H1 (cell line): ENCODE measurements at places on chromosomes 2 and 18. TPM values are rescaled to one million over a fixed set of nuclear protein-coding genes. Genes with fewer than 3 reads are reported as not detected.
A peak's percentile ranks its signal among the peaks of the same experiment; 100 is the strongest.

- no peaks in the 10 kb centered on the region for H3K36me3 ChIP-seq
- H3K27me3 ChIP-seq = peaks cover under 1% of the 10 kb centered on the region
- H3K27ac ChIP-seq = no peak overlapping the region
These were observed 10.1 kb upstream of the BOK start for GRCh38 chr2:241548451-241548835.

- H3K27ac ChIP-seq = no peak overlapping the region
- H3K4me1 ChIP-seq = no peaks in the 10 kb centered on the region
- no peaks in the 10 kb centered on the region for H3K36me3 ChIP-seq
- DNase-seq = peak; percentile 33
- H3K4me3 ChIP-seq = no peak overlapping the region
These were observed 71.9 kb upstream of the KLHL29 start for GRCh38 chr2:23312996-23313606.

DNA sequence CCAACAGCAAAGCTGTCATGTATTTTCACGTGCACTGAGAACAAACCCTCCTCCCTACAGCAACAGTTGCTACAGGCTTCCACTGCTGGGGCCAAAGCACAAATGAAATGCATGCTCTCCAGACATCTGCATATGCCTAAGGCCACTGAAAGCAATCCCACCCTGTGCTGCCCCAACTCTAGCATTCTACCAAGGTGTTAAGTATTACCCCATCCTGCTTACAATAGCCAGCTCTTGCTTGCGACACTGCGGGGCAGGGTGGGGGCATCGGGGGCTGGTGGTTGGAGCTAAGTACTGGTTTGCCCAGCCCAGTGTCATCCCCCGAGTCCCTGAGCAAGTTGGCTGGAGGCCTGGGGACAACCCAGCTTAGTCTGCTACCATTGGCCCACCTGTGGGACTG lies 742.5 kb downstream of the TDRD15 start:
- H3K27ac ChIP-seq = no peak overlapping the region
- no peaks in the 10 kb centered on the region for H3K36me3 ChIP-seq
- no peak overlapping the region for H3K4me3 ChIP-seq
- no peak for DNase-seq

DNA sequence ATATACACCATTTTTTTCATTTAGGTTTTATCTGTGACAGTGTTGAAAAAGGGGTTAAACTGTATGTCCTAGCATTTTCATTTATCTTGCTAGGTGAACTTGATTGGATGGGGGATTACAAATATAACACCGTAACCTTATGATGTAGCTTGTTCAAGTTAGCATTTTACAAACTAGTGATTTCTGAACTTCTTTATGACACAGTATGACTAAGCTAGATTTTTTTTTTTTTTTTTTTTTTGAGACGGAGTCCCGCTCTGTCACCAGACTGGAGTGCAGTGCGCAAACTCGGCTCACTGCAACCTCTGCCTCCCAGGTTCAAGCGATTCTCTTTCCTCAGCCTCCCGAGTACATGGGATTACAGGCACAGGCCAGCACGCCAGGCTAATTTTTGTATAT lies 47.1 kb downstream of the KCMF1 start:
- DNase-seq = no peak
- no peaks in the 10 kb centered on the region for H3K27me3 ChIP-seq
- H3K36me3 ChIP-seq = no peaks in the 10 kb centered on the region
- H3K27ac ChIP-seq = no peak overlapping the region

DNA sequence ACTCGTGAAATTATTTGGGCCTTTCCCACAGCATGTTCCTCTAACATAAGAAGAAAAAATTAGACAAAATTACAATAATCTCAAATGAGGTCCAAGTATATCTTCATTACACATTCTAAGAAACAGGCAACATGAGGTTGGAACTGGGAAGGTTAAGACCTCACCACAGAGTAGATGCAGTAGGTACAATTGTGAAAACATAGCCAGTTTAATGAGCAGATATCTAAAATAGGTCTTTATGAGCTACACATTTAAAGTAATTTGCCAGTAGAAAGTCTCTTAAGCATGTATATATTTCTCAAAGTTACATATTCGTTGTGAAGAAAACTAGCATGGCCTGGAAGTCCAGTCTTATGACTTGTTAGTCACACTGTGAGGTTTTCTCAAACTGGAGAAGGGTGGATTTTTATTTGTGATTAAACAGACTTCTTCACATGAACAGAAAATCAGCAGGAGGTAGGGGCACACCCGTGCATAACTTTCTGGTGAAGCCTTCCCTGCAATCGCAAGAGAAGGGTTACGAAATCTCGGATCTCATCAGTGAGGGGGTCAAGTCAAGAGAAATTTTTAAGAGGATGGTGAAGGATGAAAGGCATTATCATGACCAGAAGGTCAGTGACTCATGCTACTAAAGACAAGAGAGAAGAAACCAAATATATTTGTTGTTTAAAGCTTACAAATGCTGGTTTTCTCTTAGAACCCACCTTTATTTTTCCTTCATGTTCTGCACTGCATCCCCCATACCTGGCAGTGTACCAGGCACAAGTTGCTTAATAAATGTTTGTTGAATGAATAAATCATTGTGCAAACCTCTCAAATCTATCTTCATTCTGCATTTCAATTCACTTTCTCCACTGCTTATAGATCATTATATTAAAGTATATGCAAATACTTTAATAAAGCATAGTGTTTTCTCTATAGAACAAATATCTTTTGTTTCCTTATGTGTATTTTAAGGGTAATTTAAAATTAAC lies 5.1 kb upstream of the RAB27B start:
- DNase-seq = no peak
- H3K4me1 ChIP-seq = no peaks in the 10 kb centered on the region; the same call in 1 of the 2 replicates
- no peak overlapping the region for H3K27ac ChIP-seq
- H3K27me3 ChIP-seq = no peaks in the 10 kb centered on the region; the same call in 1 of the 2 replicates
- no peak overlapping the region for H3K4me3 ChIP-seq

DNA sequence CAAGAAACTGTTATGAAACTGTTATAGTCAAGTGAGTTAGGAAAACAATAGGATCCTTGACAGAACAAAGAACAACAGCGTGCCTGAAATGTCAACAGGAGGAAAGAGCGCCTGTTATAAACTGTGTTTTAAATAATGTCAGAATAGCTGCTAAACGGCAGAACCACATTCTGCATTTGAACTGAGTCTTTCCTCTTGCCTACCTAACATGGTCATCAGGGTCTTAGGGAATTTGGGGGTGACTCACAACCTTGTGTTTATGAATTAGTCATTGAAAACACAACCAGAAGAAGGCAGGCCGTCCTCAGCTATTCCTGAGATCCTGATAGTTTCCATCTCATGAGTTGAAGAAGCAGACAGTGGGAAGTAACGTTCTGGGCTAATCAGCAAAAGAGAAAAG lies 222.0 kb upstream of the FN1 start:
- H3K36me3 ChIP-seq = no peaks in the 10 kb centered on the region
- H3K27me3 ChIP-seq = no peaks in the 10 kb centered on the region
- no peak for DNase-seq
- no peak overlapping the region for H3K27ac ChIP-seq
- no peak overlapping the region for H3K4me3 ChIP-seq
- H3K4me1 ChIP-seq = no peaks in the 10 kb centered on the region

- no peaks in the 10 kb centered on the region for H3K36me3 ChIP-seq
- H3K4me3 ChIP-seq = no peak overlapping the region
- no peaks in the 10 kb centered on the region for H3K27me3 ChIP-seq
- H3K4me1 ChIP-seq = no peaks in the 10 kb centered on the region
These were observed 156.5 kb upstream of the TPO start for GRCh38 chr2:1256632-1257324.

The PLA2R1 gene
- 0.39 and 0.65 TPM in 2 replicates for polyA plus RNA-seq

- no peaks in the 10 kb centered on the region for H3K27me3 ChIP-seq
- H3K36me3 ChIP-seq = no peaks in the 10 kb centered on the region
- no peak for DNase-seq
- H3K4me3 ChIP-seq = no peak overlapping the region
- H3K27ac ChIP-seq = no peak overlapping the region
These were observed 844.9 kb downstream of the CPS1 start for GRCh38 chr2:211401328-211401727.

The PLEK gene
- not detected in 2 replicates for polyA plus RNA-seq

GRCh38 chr18:51727780-51728179 lies 530.3 kb upstream of the MEX3C start:
- H3K27me3 ChIP-seq = no peaks in the 10 kb centered on the region
- H3K27ac ChIP-seq = no peak overlapping the region
- H3K4me3 ChIP-seq = no peak overlapping the region
- H3K36me3 ChIP-seq = no peaks in the 10 kb centered on the region
- DNase-seq = no peak

The TMEM200C gene
- polyA plus RNA-seq = 3.4 and 4.2 TPM in 2 replicates

DNA sequence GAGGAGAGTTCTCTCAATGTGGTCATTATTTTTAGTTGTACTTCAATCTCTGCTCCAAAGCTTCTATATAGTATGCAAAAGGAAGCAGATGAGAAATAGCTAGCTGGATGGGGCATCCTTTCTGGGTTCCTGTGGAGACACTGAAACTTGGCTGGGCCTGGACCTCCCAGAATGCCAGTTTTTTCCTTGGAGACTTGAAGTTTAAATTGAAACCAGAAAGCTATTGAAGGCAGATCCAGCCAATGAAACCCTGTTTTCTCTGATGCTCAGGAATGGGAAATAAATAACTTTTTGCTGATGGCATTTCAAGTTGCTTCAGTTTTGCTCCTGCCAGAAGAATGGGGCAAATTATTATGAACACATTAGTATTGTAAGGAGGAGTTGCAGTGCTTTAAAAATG lies 2.9 kb downstream of the SETBP1 start:
- H3K27ac ChIP-seq = no peak overlapping the region
- H3K27me3 ChIP-seq = peaks cover 11% of the 10 kb centered on the region
- H3K4me3 ChIP-seq = peak overlapping the region; percentile 93; the same call in 1 of the 2 replicates
- peaks cover 10% of the 10 kb centered on the region; the same call in 1 of the 2 replicates for H3K4me1 ChIP-seq

- H3K27ac ChIP-seq = no peak overlapping the region
- H3K36me3 ChIP-seq = no peaks in the 10 kb centered on the region
- DNase-seq = no peak
- 0 out of 2 replicates have a peak, but pooled peaks cover 5% of the 10 kb centered on the region for H3K4me1 ChIP-seq
These were observed 1.3 kb upstream of the LYPD6 start for GRCh38 chr2:149329068-149329467.

DNA sequence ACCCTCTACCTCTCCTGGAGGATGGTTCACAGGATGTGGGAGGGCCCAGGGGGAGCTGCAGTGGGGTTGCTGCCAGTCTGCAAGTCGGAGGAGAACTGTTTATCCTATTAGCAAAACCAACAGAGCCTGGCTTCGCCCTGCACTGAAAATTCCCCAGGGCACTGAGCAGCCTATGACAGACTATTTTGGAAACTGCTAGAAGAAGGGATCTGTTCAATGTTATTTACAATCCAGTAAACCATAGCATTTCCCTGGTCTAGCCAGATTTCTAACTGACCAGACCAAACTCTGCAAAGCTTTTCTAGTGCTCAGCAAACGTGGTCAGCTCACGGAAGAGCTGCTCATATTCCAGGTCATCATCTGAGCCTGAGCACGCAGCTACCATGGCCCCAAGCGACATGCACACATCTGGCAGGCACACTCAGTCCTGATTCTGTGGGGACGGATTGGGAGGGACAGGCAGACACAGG lies 64.8 kb upstream of the PID1 start:
- no peaks in the 10 kb centered on the region; the same call in 1 of the 2 replicates for H3K4me1 ChIP-seq
- H3K36me3 ChIP-seq = no peaks in the 10 kb centered on the region
- no peak overlapping the region for H3K27ac ChIP-seq

DNA sequence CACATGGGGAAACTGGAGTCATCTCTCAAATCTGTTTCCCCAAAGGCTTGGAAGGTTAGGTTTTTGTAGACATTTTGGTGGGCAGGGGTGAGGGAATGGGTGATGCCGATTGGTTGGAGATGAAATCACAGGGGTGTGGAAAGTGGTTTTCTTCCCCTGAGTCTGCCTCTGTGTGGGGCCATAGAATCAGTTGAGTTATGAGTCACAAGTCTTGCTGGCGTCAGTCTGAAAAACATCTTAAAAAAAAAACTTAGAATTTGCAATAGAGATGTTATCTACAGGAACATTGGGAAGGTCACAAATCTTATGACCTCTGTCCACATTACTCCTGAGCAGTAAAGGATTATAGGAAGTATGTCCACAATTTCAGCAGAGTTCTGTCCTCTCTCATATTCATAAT lies 314.6 kb downstream of the CNTNAP5 start:
- no peak overlapping the region for H3K4me3 ChIP-seq
- no peaks in the 10 kb centered on the region for H3K36me3 ChIP-seq
- no peaks in the 10 kb centered on the region for H3K27me3 ChIP-seq
- H3K4me1 ChIP-seq = no peaks in the 10 kb centered on the region
- H3K27ac ChIP-seq = no peak overlapping the region

The CDH7 gene
- 0.67 and 1.00 TPM in 2 replicates for polyA plus RNA-seq

- no peaks in the 10 kb centered on the region for H3K4me1 ChIP-seq
- H3K27ac ChIP-seq = no peak overlapping the region
- no peaks in the 10 kb centered on the region; the same call in 1 of the 2 replicates for H3K36me3 ChIP-seq
- no peaks in the 10 kb centered on the region for H3K27me3 ChIP-seq
- no peak for DNase-seq
These were observed 73.8 kb downstream of the USP40 start for GRCh38 chr2:233492751-233493150.

The NEUROD1 gene
- 0.08 TPM in 2 replicates for polyA plus RNA-seq

GRCh38 chr18:3286159-3286558 lies 24.2 kb downstream of the MYL12B start:
- no peak for DNase-seq
- H3K4me3 ChIP-seq = no peak overlapping the region
- H3K36me3 ChIP-seq = no peaks in the 10 kb centered on the region
- H3K27me3 ChIP-seq = no peaks in the 10 kb centered on the region
- H3K4me1 ChIP-seq = no peaks in the 10 kb centered on the region

GRCh38 chr18:40055262-40055661 lies 1899.8 kb upstream of the PIK3C3 start:
- H3K27me3 ChIP-seq = no peaks in the 10 kb centered on the region
- H3K36me3 ChIP-seq = no peaks in the 10 kb centered on the region
- no peak overlapping the region for H3K4me3 ChIP-seq
- no peak for DNase-seq
- no peak overlapping the region for H3K27ac ChIP-seq
- no peaks in the 10 kb centered on the region for H3K4me1 ChIP-seq

DNA sequence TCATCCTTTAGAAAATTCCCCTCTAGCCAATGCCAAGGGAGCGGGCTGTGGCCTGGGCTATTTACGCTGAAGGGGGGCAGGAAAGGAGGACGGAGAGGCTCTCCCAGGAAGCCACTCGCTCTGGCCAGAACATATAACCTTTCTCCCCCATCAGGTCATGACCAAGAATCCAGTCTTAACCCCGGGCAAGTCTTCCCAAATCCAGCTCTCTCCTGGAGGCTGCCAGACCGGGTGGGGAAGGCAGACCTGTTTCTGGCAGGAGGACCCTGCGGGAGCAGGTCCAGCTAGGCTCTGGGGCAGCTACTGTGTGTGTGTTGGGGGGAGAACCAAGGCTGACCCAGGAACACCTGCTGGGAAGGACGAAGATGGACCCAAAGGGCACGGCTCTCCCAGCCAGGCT lies 13.4 kb upstream of the SEMA4C start:
- peaks cover 18% of the 10 kb centered on the region for H3K4me1 ChIP-seq
- DNase-seq = no peak
